Uterus (tissue), 4 donors: ENCODE measurements at places on chromosomes 4 and X.

DNA sequence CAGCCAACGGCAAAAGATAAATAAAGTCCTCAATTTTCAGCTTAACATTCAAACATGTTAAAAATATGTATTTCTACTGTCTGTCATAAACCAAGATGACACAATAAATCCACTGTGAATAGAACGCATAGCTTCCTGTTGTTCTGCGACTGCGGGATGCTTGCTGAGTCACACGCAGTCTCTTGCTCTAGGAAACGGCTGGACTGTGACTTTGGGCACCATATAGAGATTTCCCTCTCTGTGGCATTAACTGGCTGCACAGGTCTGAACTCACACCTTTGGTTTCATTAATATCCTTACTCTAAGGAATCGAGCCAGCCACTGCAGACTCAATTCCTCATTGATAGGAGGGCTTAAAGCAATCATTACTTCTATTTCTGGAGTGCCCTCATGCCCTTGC lies 8.4 kb downstream of the BEND4 start:
- DNase-seq = no peak

DNA sequence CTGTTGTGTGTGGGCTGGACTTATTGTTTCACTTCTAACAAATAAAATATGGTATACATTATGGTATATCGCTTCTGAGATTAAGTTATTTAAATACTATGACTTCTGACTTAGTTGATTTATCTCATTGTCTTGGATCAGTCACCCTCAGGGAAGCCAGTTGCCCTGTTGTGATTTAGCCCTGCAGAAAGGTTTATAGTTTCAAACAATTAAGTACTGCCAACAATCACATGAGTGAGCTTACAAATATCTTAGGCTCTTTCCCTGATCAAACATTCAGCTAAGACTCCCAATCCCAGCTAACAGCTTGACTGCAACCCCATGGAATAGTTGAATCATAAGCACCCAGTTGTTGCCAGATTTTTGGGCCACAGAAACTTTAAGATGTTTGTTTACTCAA lies 85.4 kb downstream of the MAGEC1 start:
- DNase-seq = no peak

GRCh38 chr4:185128272-185129119 lies 14.6 kb upstream of the SLC25A4 start:
- DNase-seq = no peak

DNA sequence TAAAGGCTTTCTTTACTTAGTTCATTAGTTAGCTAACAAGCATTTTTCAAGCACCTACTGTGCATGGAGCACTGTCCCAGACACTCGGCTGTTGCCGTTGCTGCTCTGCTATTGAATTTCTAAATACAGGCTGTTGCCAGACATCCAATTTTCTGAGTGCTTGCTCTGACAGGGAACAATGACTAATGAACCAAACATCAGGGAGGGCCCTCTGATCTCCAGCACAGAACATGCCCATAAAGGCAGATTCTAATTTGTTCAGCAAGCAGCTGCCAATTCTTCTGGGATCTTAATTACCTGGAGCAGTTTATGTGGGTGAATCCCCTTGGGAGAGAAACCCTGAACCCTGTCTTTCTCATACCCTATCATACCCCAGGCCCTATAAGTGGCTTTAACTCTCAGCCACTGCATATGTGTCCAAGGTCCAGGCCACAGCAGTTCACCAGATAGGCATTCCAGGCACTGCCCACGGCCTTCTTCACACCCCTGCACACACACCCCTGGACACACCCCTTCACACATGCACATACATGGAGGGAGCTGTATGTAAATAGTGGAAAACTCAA lies 27.9 kb downstream of the TSC22D3 start:
- DNase-seq = peak; percentile 60

DNA sequence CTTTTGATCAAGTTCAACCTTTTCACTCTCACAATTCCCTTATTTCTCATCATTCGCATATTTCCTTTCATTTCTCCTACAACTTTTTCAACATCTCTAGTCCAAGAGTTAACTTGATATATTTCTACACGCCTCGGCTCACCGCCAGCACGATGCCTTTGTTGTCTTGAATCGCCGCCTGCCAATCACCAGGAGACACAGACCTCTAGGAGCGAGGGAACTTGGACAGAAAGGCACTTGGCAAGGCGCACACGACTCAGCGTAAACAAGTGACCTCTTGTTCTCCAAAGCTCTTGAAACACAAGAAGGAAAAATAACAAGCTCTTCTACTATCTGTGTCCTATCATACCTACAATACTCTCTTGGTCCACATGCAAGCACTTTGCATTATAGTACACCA lies 27.1 kb upstream of the RBMX start:
- no peak for DNase-seq

DNA sequence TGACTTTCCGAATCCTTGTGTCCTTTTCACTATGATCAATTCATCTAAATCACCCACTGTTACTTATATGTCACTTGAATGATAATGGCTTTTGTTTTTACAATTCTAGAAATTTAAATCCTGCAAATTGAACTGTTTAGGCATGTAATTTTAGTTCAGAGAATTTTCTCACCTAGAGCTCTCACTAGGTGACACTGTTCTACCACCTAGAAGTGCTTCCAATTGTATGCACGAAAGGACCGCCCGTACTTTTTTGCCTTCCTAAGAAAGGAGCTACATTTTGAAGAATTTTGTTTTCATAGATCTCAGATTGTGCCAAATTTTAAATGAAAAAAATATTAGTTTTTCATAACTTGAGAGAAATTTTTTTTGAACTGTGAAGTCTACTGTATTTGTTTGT lies 481.6 kb upstream of the FSTL5 start:
- DNase-seq = no peak

DNA sequence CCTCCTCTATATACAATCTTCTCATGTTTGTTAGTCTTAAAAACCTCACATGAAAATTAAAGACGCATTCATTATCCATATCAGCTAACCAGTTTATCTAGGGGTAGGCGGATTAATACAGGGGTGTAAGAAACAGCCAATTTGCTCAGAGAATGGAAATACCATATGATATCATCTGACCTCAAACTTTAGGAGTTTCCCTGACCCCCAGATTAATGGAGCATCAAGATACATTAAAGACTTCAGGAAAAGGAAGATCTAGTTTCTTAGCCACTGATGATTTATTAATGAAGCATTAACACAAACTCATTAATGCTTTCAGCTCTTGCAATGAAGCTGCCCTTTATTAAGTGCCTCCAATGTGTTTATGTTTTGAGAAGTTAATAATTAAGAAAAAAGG lies 67.5 kb downstream of the CAMK2D start:
- DNase-seq = no peak

- DNase-seq = no peak
Observed at GRCh38 chr4:38082424-38083385, 122.5 kb downstream of the PTTG2 start.

- no peak for DNase-seq
Observed at GRCh38 chr4:152508386-152508785, 27.5 kb downstream of the FBXW7 start.

DNA sequence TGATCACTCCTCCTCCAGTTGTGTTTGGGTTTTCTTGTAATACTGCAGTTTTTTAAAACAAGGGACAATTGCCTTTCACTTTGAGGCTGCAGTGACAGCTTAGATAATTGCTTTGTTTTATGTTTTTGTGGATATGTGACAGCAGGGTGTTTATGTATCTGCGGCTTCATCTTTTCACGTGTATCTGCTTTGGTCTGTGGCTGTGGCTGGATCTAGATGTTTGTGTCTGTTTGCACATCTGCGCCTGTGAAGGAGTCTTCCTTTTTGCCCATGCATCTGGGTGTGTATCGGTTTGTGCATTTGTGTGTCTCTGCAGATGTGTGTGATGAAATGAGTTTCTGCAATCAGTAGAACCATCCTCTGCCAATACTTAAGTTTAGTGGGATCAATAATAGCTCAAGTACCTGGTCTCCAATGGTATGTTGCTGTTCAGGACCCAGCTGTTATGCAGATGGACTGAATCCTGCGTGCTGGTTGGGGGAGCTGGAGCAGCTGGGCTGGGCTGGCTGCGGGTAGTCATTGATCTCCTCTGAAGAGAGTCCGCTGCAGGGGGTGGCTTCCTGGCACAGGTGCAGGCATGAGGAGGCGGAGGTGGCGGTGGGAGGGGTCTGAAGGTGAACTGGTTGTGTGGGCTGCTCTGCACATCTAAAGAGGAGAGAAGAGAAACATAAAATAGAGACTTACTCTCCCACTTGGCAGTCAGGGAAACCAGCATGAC lies 390.3 kb downstream of the SH2D1A start:
- DNase-seq = no peak

DNA sequence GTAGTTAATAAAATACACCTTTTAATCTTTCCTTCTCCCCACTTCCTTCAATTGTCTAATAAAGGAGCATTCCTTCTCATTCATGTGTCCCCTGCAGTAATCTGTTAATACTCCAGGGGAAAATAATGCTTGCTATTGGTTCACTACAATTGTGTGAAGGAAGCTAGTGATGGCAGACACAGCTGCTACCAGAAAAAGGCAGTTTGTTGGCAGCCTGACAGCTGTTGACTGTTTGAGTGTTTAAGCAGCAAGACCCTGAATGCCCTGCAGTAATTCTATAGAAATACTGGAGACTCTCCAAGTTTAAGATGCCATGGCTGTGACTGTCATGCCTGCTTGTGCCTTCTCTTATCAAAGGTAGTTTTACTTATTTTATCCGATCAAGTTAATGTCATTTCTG lies 359.5 kb downstream of the C4orf33 start:
- no peak for DNase-seq

DNA sequence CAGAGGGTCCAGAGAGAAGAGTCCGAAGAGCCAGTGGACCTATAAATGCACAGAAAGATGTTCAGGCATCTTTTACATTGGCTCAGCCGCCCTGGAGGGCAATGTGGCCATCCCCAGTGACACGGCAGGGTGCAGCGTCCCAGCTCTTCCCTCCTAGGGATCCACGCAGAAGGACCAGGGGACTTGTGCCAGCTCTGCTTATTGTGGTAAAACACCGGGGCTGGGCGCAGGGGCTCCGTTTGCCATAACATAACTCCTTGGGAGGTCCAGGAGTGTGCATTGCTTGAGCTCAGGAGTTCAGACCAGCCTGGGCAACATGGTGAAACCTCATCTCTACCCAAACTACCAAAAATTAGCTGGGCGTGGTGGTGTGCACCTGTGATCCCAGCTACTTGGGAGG lies 70.2 kb downstream of the CPZ start:
- no peak for DNase-seq

GRCh38 chrX:70605352-70605751 lies 160.7 kb downstream of the DLG3 start:
- DNase-seq = no peak

DNA sequence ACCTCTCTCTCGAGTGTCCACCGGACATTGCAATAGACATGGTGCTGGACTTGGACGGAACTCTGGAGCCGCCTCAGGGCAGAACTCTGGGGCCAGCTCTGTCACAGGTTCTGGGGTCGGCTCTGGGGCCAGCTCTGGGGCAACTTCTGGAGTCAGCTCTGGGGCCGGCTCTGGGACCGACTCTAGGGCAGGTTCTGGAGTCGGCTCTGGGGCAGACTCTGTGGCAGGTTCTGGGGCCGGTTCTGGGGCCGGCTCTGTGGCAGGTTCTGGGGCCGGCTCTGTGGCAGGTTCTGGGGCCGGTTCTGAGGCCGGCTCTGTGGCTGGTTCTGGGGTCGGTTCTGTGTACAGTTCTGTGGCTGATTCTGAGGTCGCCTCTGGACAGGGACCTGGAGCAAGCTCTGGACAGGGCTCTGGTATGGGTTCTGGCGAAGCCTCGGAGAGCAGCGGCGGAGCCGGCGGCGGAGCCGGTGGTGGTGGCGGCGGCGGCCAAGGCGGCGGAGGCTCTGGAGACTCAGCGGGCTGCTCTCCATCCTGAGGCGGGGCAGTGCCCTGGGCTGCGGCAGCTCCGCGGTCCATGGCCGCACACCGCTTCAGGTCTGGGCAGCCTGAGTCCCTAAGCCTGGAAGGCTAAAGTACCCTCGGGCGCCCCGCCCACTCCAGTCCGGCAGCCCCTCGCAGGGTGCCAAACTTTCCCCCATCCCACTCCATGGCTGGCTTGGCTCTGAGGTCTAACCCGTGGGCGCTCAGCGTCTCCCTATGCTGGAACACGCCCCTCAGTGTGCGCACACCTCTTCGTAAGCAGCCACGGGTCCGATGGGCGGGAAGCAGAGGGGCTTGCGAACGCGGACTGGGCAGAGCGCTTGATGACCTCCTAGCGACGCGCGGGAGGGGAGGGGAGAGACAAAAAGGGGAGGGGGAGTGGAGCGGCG lies at the start of gene DGKK:
TSS of gene DGKK (minus strand) at position 723 of the 929 bp plus-strand sequence. CDS start at position 576, 147 bp downstream.
- DNase-seq = no peak

DNA sequence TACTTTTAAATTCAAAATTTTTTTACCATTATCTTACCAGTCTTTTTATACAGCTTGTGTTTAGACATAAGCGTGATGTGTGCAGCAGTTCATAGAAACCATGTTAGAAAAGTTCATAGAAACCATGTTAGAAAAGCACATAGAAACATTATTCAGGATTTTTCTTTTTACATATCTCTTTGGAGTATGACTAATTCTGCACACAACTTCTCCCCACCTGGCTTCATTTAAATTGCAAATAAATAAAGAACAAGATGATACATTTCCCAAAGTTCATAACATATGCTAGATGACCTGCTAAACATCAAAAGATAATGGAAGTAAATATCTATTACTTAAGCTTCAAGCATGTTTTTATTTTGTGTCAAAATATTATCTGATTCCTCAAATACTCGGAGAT lies 201.9 kb downstream of the BANK1 start:
- no peak for DNase-seq

DNA sequence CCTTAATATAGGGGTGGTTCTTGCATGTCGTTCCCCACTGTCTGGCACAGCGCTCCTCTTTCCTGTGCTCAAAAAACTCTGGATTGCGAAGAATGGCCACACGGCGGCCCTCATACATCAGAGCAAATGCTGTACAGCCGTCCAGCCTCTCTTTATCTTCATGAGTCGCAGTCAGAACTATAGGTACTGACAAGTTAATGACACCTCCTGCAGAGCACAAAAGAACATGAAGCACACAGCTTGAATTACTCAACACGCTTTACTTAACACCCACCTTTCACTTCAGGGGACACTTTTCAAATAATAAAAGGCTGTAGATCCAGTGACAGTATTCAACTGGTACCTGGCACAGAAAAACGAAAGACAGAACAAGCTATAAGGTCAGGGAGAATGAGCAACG lies 65.3 kb downstream of the PAPSS1 start:
- DNase-seq = no peak

- no peak for DNase-seq
Observed at GRCh38 chr4:174496631-174497432, 25.5 kb downstream of the HPGD start.

DNA sequence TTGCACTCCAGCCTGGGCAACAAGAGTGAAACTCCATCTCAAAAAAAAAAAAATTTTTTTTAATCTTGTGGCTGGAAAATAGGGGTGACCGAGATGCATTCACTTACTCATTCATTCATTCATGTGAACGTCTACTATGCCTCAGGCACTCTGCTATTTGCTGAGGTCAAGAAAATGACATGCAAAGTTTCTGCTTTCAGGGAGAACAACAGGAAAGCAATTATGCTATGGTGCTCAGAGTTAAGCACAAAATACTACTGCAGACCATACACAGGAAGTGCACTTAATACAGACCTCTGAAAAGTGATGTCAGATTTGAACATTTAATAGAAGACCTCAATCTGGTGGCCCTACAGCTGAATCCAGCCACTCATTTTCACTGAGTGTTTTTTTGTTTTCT lies 59.6 kb upstream of the DUSP21 start:
- DNase-seq = no peak

- no peak for DNase-seq
Observed at GRCh38 chr4:121597346-121597934, 99.3 kb downstream of the ANXA5 start.

- DNase-seq = peak; percentile 15
Observed at GRCh38 chr4:22607382-22607781, 85.4 kb upstream of the GBA3 start.
